Fibroblast of skin of right quadriceps (primary cell): ENCODE measurements at places on chromosomes 6 and 20.
A peak's percentile ranks its signal among the peaks of the same experiment; 100 is the strongest.

DNA sequence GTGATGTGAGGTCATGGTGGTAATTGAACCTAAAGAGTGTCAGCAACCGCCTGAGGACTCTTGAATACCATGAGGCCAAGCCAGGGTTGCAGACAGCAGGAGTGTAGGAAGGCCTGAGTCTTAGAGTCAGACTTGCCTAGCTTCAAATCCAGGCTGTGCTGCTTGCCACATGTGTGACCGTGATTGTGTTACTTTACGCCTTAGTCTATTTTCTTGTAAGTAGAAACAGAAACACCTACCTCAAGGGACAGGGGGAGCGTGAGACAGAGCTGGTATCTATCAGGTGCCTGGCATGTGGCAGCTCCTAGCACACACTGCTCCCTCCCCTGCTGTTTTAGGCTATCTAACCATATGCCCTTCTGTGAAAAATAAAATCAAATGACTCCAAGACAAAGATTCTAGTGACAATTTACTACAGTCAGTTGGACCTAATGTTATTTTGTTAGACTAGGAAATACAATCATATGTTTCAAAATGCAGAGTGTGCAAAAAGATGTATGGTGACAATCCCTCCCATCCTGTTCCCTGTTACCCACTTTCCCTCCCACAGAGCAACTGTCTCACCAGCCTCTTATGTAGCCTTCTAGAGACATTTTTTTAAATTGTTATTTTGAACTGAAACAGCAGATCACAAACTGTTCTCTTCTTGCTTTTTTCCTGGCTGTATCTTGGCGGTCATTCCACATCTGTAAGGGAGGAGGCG is 21.7 kb downstream of the TAF8 start:
- DNase-seq = no peak

GRCh38 chr20:19973961-19974629 is 43.1 kb upstream of the NAA20 start:
- DNase-seq = peak; percentile 85

GRCh38 chr6:141290941-141291721 is 841.6 kb upstream of the GJE1 start:
- no peak for DNase-seq

DNA sequence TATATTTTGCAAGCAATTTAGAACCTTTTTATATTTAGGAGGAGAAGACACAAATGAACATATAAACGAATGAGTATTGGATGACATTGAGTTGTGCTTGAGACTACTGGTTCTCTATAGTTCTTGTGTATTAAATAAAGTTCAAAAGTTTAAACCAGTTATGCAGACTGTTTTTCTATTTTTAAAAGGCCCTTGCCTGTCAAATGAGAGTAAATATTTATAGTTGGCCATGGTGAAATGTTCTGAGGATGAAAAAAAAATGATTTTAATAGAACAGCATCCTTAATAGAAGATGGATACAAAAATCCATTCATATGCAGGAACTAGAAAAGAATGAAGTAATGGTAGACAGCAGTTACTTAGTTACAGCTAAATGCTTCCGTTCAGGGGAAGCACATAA is 63.5 kb upstream of the COL10A1 start:
- no peak for DNase-seq

- DNase-seq = no peak
Observed at GRCh38 chr6:27565839-27566779, 93.2 kb upstream of the ZNF184 start.

- peak; percentile 66 for DNase-seq
Observed at GRCh38 chr6:116446399-116446798, 14.8 kb upstream of the CALHM6 start.

GRCh38 chr20:4060064-4060795 is 44.9 kb upstream of the RNF24 start:
- DNase-seq = no peak

DNA sequence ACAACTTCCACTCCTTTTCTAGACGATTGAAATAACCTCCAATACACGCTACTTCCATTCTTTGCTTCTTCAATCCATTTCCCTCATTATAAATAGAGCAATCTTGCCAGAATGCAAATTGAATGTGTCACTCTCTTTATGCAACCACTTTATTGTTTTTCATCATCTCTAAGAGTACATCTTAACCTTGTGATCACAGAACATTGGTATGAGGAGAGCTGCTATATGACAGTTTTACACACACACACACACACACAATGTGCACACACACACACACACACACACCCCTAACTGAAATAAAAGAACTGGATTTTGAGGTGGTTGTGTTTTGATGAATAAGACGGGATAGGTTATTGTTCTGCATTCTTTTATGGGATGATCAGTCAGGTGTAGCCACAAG is 187.0 kb downstream of the HDGFL1 start:
- DNase-seq = peak; percentile 78

GRCh38 chr20:8700756-8701155 is 368.1 kb upstream of the PLCB4 start:
- no peak for DNase-seq

DNA sequence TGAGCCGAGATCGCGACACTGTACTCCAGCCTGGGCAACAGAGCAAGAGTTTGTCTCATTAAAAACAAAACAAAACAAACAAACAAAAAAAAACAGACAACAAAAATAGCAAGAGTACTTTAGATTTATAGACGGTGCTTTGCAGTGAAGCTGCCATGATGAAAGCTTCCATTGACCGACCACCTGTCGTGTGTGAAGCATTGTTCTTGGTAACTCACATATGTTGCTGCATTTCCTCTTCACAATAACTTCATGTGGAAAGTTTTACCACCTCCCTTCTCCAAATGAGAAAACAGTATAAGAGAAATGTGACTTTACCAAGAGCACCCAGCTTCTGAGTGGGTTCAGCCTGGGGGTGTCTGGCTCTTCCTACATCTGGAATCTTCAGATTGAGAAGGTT is 56.4 kb upstream of the PTGIS start:
- no peak for DNase-seq

DNA sequence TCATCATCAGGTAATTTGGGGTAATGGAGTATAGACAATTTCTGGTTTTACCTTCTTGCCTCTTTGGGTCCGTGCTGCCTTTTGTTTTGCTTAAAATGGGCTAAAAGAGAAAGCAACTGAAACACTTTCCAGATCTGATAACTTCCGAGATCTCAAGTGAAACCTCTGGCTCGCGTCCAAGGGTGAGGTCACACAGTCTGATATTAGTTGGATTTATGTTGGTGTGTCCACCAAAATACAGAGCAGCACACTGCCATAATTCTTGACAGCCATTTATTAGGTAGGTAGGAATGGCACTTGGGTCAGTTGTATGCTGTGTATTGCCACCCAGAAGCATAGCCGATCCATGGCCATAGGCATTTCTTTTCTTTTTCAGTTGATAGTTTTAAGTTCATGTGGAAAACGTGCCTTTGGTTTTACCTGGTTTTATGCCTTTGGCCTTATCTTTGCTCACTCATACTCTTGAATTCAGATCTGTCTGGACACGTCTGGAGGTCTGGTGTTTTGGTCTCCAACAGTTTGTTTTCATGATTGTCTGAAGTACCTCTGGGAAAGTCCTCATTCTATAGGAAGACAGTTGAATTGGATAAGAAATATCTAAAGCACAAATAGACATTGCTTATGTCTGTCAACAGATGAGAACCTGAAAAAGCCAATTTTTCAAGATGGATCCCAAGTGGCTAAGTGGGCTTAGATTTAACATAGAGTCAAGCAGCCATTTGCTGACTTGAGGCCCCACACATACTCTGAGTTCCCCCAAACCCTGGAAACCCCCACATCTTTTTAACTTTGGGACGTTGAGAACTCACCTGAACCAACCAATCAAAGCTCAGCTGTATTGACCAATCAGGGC is 320.8 kb downstream of the SOX4 start:
- DNase-seq = no peak

- DNase-seq = no peak
Observed at GRCh38 chr20:21677781-21678180, 27.7 kb upstream of the PAX1 start.

- DNase-seq = peak; percentile 79
Observed at GRCh38 chr6:57432157-57432556, 114.7 kb downstream of the PRIM2 start.

GRCh38 chr6:912871-913835 is 220.2 kb upstream of the EXOC2 start:
- DNase-seq = peak; percentile 14

DNA sequence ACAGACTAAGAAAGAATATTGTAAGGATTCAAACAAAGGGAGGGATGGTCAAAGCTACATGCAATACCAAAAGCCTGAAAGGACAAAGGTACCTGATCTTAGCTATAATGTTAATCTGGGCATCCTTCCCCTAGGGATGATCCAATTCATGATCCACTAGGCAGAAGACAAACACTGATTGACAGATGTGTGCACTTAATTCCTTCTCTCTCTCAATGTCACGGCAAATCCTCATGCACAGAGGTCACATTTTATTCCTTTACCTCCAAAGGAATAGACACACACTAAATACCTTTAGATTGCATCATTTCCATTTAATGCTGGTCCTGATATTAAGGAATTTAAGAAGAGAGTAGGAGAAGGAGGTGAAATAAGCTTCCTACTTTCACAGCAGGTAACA is 73.4 kb downstream of the ZNF133 start:
- no peak for DNase-seq

DNA sequence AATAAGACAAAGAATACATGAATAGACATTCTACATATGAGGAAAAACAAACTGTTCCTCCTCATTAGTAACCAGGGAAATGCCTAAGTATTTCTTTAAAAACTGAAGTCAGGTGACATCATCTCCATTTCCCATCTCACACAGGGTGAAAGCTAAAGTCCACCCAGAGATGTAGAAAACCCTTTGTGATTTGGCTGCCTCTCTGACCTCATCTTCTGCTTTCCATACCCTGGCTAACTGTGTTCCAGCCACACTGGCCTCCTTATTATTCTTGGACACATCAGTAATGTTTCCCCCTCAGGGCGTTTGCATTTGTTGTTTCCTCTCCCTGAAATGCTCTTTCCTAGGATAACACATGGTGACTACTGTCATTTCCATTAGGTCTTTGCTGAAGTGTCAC is 40.4 kb downstream of the ESF1 start:
- DNase-seq = no peak

DNA sequence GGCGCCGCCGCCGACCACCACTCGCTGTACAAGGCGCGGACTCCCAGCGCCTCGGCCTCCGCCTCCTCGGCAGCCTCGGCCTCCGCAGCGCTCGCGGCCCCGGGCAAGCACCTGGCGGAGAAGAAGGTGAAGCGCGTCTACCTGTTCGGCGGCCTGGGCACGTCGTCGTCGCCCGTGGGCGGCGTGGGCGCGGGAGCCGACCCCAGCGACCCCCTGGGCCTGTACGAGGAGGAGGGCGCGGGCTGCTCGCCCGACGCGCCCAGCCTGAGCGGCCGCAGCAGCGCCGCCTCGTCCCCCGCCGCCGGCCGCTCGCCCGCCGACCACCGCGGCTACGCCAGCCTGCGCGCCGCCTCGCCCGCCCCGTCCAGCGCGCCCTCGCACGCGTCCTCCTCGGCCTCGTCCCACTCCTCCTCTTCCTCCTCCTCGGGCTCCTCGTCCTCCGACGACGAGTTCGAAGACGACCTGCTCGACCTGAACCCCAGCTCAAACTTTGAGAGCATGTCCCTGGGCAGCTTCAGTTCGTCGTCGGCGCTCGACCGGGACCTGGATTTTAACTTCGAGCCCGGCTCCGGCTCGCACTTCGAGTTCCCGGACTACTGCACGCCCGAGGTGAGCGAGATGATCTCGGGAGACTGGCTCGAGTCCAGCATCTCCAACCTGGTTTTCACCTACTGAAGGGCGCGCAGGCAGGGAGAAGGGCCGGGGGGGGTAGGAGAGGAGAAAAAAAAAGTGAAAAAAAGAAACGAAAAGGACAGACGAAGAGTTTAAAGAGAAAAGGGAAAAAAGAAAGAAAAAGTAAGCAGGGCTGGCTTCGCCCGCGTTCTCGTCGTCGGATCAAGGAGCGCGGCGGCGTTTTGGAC is 2.0 kb downstream of the SOX4 start:
- peak; percentile 27 for DNase-seq

DNA sequence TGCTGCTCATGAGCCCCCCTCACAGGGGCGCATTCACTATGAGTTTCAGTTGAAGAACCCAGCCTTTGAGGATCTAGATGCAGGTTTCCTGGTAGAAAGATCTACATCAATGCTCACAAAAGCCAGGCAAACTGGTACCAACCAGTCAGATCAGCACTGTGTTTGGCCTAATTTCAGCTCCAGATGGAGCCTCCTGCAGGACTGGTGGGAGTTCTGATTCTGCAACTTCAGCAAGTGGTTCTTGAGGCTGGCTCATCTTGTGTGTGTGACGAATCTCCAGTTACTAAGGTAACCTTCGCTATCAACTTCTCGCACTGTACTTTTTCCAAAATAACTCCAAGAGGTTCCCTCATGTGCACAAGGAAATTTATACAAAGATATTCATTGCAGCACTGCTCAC is 118.8 kb downstream of the ZMYND8 start:
- DNase-seq = no peak

DNA sequence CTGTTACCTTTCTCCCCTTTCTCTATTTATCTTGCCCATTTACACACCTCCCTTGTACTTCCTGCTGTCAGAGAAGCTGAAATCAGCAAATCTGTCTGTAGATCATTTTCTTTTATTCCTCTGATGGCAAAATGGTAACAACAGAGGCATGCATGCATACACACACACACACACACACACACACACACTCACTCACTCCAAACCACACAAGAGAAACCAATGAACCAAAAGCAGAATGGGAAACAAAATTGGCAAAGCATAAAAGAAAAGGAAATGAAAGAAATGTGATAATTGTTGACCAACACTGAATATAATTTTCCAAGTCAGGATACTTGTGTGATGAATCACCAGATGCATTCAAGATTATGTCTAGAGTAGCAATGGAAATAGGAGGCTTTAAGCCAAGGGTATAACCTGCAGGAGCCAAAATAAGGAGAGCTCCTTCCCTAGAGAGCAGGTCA is 172.4 kb downstream of the PLCB4 start:
- DNase-seq = peak; percentile 94

GRCh38 chr6:37256692-37257319 is 766 bp upstream of the TBC1D22B start:
- no peak for DNase-seq

GRCh38 chr6:73017476-73017875 is 207.8 kb downstream of the KHDC1L start:
- no peak for DNase-seq

DNA sequence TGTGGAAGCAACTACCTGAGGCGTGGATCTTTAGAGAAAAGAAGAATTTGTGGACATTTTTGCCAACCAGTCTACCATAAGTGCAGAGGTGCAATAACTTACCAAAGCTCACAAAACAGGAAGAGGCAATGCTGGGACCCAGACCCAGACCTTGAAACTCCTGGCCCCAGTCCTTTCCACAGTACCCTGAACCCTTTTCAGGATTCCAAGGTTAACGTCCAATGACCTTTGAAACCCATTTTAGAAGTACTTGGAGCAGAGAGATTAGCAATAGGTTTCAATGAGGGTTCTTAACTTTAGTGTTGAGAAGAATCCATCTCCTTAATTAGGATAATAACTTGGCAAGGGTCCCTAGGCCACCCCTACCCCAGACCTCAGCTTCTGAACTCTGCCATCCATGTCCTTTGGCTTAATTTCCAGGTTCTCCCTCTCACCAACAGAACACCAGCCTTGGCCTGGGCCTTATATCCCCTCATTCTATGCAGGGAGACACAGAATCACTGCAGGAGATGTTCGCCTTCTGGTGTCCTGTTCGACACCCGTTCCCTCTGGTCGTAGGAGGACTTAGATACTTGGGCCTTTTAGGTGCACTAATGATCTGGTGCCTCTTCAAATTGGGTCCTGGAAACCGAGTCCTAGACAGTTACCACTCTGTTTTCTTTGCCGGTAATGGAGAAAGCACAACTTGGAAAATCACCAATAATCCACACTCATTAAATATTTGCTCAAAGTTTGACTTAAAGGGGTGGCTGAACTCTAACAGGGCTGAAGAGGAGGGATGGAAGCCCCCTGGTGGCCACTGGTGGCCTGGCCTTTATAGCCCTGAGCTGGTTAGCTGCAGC is 40.6 kb downstream of the ISM1 start:
- peak; percentile 51 for DNase-seq
